ENCODE measurements at places on chromosomes 5 and 9. TPM values are rescaled to one million over a fixed set of nuclear protein-coding genes. Genes with fewer than 3 reads are reported as not detected.

PCDHAC2 gene
- total RNA-seq: 1.3 TPM

SH3PXD2B gene
- total RNA-seq: 19.9 TPM

UBTD2 gene
- 20.0 TPM for total RNA-seq

SNCAIP gene
- 4.7 TPM for total RNA-seq

CER1 gene
- total RNA-seq: not detected

GRCh38 chr5:16909464-16909863 lies 26.6 kb downstream of the MYO10 start:
- no peak for DNase-seq

- no peak for DNase-seq
These were observed 20.7 kb upstream of the SLC25A48 start for GRCh38 chr5:135813758-135814157.

DNA sequence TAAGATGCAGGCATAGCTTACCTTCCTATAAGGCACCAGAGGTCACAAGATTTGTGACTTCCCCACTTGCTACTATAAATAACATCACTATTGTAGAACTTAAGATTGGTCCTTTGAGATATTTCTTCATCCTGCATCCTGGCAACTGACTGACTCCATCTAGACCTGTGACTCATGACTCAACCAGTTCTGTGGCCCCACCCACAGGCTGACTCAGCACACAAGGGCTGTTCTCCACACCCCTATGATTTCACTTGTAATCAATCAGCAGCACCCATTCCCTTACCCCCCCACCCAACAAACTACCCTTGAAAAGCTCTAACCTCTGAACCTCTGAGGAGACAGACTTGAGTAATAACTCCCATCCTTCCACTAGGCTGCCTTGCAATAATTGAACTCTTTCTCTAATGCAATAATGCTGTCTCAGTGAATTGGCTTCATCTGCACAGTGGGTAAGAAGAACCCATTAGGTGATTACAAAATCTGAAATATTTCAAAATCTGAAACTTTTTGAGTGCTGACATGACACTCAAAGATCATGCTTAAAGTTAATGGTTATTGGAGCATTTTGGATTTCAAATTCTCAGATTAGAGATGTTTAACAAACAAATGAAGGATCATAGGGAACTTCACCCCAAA lies 296.7 kb downstream of the ARL15 start:
- no peak for DNase-seq

DNA sequence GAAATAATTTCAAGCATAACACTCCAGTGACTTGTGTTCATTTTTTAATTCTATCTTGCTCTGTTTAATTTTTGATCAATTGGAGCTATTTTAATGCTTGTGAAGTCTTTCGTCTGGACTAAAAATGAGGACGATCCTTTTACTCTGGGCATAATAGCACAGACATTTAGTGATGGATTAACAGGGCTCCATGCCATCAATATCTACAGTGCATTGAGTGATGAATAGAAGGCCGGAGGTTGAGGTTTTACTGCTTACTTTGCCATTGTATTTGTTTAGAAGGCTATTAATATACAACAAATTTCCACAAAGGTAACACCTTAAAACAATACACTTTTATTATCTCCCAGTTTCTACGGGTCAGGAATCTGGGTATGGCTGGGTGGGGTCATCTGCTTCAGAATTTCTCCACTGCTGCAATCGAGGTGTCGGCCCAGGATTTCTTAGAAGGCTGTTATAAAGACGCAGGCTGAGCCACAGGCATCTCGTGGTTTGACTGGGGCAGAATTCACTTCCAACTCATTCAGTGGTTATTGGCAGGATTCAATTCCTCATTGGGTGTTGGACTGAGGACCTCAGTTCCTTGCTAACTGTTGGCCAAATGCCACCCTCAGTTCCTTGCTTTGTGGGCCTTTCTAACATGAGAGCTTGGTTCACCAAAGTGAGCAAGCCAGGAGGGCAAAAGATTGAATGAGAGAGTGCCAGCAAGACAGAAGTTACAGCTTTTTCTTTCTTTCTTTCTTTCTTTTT lies 265.4 kb upstream of the VLDLR start:
- DNase-seq: no peak

DNA sequence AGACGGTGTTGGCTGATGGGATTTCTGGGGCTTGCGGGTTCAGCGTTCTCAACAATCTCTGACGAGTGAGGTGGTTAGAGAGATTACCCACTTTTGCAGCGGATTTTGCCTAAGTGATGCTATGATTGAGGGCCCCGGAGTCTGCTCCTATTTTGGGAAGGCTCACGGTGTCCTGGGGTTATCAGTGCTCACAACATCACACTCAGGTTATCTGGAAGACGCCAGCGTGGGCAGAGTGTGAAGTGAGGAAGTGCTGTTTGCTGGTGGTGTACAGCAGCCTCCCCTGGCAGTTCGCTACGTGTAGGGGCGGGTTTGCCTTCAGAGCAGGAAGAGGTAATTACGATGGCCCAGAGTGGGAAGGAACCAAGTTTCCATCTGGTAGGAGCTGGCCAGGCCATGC lies 341.2 kb upstream of the IRX2 start:
- DNase-seq: no peak

DNA sequence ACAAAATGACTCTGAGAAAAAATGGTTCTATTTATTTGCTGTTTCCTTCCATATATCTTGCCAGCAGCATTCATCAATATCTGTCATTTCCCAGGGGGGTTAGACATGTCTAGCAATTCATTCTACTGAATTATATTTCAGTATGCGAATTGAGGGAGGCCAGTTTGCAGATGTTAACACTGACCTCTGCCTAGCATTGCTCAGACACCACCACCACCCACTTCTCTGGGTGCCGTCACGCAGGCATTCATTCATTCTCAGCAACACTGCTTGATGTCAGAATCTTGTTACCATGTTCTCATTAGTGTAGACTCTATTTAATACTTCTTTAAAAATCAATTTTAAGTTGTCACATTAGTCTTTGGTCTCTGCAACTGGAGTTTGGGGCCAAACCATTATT lies 181.7 kb downstream of the MAST4 start:
- no peak for DNase-seq

DNA sequence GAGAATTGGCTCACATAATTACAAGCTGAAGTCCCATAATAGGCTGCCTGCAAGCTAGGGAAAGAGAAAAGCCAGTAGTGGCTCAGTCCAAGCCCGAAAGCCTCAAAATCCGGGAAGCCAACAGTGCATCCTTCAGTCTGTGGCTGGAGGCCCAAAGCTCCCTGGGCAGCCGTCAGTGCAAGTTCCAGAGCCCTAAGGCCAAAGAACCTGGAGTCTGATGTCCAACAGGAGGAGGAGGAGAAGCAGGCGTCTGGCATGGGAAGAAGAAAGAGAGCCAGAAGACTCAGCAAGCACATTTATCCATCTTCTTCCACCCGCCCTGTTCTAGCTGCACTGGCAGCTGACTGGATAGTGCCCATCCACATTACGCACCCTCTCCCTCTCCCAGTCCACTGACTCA lies 213.4 kb downstream of the GAS1 start:
- no peak for DNase-seq

GRCh38 chr5:5398071-5398470 lies 24.4 kb upstream of the ICE1 start:
- no peak for DNase-seq

DNA sequence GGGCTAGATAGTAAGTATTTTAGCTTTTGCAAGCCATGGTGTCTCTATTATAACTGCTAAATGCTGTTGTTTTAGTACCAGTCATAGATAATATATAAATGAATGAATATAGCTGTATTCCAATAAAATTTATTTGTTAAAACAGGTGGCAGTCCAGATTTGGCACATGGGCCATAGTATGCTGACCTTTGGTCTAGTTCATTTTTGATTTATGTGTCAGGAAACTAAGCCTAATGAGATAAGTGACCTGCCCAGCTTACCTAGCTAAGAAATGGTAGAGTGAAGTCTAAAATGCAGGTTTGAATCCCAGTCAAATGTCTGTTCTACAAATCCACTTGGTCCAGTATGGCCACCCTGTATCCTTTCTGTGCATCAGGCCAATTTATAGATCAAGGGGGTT lies 139.3 kb downstream of the ALDH1A1 start:
- DNase-seq: no peak

DNA sequence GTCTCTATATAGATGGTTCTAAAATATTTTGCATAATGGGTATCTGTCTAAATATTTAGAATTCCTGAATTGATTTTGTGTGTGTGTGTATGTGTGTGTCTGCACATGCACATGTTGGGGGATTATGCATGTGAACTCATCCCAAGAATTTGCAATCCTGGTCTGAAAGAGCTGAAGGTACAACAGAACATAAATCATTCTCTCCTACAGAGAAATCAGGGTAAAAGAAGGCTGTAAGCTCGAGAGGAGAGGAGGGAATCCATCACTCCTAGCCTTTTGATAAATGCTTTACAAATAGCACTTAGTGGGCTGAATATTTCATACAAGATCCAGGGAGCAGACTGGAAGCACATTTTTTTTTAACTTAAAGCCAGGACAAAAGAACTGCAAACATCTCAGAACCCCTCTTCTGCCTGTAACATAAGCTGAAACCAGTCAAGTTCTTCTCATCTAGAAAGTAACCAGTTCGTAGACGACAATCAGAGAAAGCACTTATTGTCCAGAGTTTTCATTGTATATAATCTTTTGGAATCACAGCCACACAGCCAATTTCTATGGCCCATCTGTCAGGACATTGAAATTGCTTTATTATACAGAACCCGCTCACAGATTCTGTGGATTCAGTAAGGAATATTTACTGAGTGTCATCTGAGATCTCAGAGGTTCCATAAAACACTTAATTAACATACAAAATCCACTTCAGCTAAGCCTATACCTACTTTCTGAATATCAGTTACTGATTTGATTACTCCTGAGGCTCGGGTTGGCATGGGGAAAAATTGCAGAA lies 541.4 kb upstream of the ZNF462 start:
- DNase-seq: no peak

GRCh38 chr5:8580298-8580697 lies 711.4 kb downstream of the MTRR start:
- DNase-seq: no peak

DNA sequence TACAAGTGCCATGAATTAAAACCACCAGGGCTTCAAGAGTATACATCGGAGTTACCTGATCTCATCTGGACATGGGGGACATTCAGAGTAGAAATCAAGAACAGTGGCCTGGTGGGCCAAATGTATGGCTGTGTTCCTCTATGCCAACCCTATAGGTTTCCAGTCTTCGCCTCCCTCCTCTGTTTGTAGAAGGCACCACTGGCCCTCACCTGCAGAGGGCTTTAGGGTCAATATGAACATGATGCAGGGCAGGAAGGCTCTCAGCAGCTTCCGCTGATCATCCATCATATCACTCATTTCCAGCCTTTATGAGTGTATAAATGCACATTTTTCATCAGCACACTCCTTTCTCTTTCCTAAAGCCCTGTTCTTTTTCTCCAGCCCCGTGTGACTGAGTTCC lies 555.5 kb upstream of the BRINP1 start:
- DNase-seq: no peak

All from mucosa of descending colon (tissue), 3 donors.